Stimulated activated CD8-positive, alpha-beta memory T cell treated with anti-CD3 and anti-CD28 coated beads, Interleukin-7, amount 100 ng/mL, for 1 hour (primary cell): ENCODE measurements at places on chromosomes 3 and 15.

DNA sequence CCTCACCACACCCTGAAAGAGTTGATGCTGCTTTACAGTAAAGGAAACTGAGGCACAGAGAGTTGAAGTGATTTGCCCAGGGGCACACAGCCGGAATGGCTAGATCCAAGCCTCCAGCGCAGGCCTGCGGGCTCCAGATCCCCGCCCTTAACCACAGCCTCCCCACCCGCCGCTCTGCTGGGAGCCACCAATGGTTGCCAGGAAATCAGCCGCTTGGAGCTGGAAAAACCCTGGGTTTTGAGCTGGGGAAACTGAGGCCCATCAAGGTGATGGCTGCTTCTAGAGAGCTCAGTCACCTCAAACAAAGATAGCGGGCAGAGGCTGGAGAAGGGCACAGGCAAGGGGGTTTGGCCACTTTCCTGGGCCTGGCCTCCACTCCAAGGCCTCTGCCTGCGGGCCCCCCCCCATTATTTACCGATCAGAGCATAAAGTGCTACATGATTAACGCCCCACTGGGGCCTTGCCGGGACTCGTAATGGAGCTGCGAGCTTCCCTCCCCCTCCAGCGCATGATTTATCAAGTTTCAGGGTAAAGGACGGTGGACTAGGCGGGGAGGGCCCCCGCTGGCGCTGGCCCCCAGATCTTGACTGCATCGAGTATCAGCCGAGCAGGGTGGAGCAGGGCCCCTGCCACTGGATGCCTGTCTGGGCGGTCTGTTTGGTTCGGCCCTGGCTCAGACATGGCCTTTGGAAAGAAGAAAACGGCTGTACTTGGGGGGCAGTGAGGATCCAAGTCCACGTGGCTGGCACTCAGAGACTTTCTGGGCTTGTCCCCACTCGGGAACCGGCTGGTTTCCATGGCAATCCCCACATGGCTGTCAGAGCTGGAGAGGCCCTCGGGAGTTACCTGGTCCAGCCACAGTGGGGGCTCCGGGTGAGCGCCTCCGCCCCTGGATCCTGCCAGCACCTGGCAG is 9.1 kb downstream of the PLXND1 start:
- no peak for DNase-seq

- no peak for DNase-seq
Measured at GRCh38 chr15:44735482-44736180, 697 bp upstream of the TRIM69 start.

GRCh38 chr3:197458179-197458707 is 97.5 kb downstream of the BDH1 start:
- no peak for DNase-seq

GRCh38 chr3:71916747-71917369 is 131.9 kb upstream of the PROK2 start:
- DNase-seq, result no peak

- DNase-seq, result no peak
Measured at GRCh38 chr15:81491414-81492096, 117.5 kb upstream of the TMC3 start.

DNA sequence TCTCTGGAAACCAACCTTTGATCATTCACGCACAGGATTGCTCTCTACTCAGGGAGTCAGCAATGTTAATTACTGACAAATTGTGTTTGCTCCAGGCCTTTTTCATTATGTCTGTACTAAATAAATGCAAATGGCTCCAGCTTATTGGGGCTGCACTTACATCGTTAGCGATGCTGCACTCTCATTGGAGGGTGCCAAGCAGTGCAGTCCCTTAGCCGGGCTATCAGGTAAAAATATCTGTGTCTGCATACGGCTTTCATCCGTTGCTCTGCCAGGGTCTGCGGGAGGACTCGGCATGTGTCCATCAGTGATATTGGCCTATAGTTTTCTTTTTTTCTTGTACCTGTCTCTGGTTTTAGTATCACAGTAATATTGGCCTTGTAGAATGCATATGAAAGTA is 471.5 kb upstream of the CADM2 start:
- no peak for DNase-seq
